ENCODE measurements at places on chromosomes 13 and 19.

- peaks cover 17% of the 10 kb centered on the region for H3K4me1 ChIP-seq
- no peak for DNase-seq
- H3K4me3 ChIP-seq = no peak overlapping the region
- H3K27ac ChIP-seq = no peak overlapping the region
- H3K36me3 ChIP-seq = peaks cover 2% of the 10 kb centered on the region
These were observed 9.9 kb downstream of the CCDC124 start for GRCh38 chr19:17942582-17943273.

- peak; percentile 51 for DNase-seq
- H3K4me1 ChIP-seq = no peaks in the 10 kb centered on the region
- no peaks in the 10 kb centered on the region for H3K36me3 ChIP-seq
- no peak overlapping the region for H3K4me3 ChIP-seq
- peaks cover 14% of the 10 kb centered on the region for H3K27me3 ChIP-seq
These were observed 244.4 kb upstream of the MAB21L1 start for GRCh38 chr13:35720690-35721554.

- H3K27ac ChIP-seq = no peak overlapping the region
- H3K4me1 ChIP-seq = no peaks in the 10 kb centered on the region
- no peaks in the 10 kb centered on the region for H3K36me3 ChIP-seq
- no peak overlapping the region for H3K4me3 ChIP-seq
- DNase-seq = no peak
These were observed 25.7 kb upstream of the WASF3 start for GRCh38 chr13:26531742-26532141.

- peaks cover 7% of the 10 kb centered on the region for H3K36me3 ChIP-seq
- H3K27ac ChIP-seq = peak overlapping the region; percentile 63
- no peak for DNase-seq
- H3K27me3 ChIP-seq = no peaks in the 10 kb centered on the region
- no peak overlapping the region for H3K4me3 ChIP-seq
- H3K4me1 ChIP-seq = peaks cover 10% of the 10 kb centered on the region
These were observed 144.1 kb downstream of the DPF1 start for GRCh38 chr19:38079926-38080380.

- DNase-seq = no peak
- no peak overlapping the region for H3K27ac ChIP-seq
These were observed 10.2 kb downstream of the TRAPPC5 start for GRCh38 chr19:7690779-7691258.

GRCh38 chr19:17835182-17836006 lies 12.4 kb downstream of the JAK3 start:
- no peaks in the 10 kb centered on the region for H3K27me3 ChIP-seq
- H3K4me3 ChIP-seq = no peak overlapping the region
- peaks cover 82% of the 10 kb centered on the region for H3K36me3 ChIP-seq

- no peak for DNase-seq
- H3K4me1 ChIP-seq = peaks cover 20% of the 10 kb centered on the region
- H3K27me3 ChIP-seq = peaks cover 59% of the 10 kb centered on the region
- no peak overlapping the region for H3K4me3 ChIP-seq
- no peak overlapping the region for H3K27ac ChIP-seq
These were observed 5.2 kb downstream of the SHISA2 start for GRCh38 chr13:26046639-26047038.

GRCh38 chr19:1980809-1981181 lies 34.7 kb downstream of the BTBD2 start:
- no peak overlapping the region for H3K4me3 ChIP-seq
- peaks cover 27% of the 10 kb centered on the region for H3K36me3 ChIP-seq
- no peak overlapping the region for H3K27ac ChIP-seq
- no peaks in the 10 kb centered on the region for H3K27me3 ChIP-seq
- no peak for DNase-seq

DNA sequence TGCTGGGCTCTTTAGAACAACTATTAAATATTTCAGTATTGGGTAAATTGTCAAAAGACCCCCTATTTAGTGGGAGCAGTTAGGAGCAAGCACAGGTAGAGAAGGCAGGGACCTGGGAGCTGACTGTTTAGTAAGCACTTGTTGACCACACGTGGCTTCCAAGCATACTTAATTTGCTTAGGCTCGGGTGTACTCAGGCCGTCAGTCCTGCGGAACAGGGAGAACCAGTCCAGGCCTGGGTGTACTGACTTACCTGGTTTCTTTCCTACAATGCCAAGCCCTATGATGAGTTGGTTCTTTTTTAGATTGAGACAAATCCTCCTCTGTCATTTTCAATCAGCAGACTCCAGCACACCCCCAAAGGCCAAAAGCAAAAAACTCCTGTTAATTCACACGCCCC lies 90.0 kb downstream of the WDFY2 start:
- DNase-seq = no peak
- H3K4me1 ChIP-seq = no peaks in the 10 kb centered on the region
- H3K27me3 ChIP-seq = no peaks in the 10 kb centered on the region
- H3K4me3 ChIP-seq = no peak overlapping the region

DNA sequence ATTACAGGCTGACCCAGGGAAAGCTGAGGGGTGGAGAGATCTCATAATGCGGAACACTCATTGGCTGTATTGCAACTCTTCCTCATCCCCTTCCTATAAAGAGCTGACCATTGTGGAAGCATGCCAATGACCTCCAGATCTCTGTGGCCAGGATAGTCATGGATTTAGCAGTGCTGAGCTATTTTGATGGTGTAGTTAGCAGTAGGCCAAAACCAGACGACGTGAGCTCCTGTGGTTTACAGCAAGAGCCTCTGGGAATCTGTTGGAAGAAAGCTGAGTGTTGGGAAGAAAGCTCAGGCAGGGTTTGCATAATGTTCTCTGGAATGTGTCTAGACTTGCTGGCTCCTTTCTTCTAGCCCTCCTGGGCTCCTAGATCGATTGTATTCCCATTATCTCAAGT lies 187.5 kb upstream of the GPC6 start:
- H3K27me3 ChIP-seq = no peaks in the 10 kb centered on the region
- no peaks in the 10 kb centered on the region for H3K4me1 ChIP-seq
- no peaks in the 10 kb centered on the region for H3K36me3 ChIP-seq
- no peak for DNase-seq
- no peak overlapping the region for H3K27ac ChIP-seq
- no peak overlapping the region for H3K4me3 ChIP-seq

DNA sequence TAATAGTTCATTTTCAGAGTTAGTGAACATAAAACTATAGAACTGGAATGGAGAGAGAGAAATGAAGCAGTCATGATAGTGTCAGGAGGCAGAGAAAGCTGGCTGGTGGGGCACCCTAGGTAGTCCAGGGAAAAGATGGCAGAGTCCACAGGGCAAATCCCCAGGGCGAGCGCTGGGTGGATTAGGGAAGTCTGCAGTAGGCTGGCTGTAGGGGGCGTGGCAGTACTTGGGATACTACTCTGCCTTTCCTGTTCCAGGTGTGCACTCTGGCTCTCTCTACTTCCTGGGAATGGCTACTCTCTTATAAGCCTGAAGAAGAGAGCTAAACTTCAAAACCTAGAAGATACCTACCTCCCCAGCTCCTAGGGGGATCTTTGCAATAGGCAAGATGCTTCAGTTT lies 232.9 kb upstream of the SLC10A2 start:
- no peak overlapping the region for H3K4me3 ChIP-seq
- H3K27me3 ChIP-seq = no peaks in the 10 kb centered on the region
- H3K4me1 ChIP-seq = no peaks in the 10 kb centered on the region
- no peaks in the 10 kb centered on the region for H3K36me3 ChIP-seq

GRCh38 chr13:68185444-68186141 lies 955.5 kb upstream of the PCDH9 start:
- H3K27ac ChIP-seq = no peak overlapping the region
- H3K4me3 ChIP-seq = no peak overlapping the region
- DNase-seq = no peak
- H3K4me1 ChIP-seq = no peaks in the 10 kb centered on the region
- H3K27me3 ChIP-seq = no peaks in the 10 kb centered on the region
- no peaks in the 10 kb centered on the region for H3K36me3 ChIP-seq

DNA sequence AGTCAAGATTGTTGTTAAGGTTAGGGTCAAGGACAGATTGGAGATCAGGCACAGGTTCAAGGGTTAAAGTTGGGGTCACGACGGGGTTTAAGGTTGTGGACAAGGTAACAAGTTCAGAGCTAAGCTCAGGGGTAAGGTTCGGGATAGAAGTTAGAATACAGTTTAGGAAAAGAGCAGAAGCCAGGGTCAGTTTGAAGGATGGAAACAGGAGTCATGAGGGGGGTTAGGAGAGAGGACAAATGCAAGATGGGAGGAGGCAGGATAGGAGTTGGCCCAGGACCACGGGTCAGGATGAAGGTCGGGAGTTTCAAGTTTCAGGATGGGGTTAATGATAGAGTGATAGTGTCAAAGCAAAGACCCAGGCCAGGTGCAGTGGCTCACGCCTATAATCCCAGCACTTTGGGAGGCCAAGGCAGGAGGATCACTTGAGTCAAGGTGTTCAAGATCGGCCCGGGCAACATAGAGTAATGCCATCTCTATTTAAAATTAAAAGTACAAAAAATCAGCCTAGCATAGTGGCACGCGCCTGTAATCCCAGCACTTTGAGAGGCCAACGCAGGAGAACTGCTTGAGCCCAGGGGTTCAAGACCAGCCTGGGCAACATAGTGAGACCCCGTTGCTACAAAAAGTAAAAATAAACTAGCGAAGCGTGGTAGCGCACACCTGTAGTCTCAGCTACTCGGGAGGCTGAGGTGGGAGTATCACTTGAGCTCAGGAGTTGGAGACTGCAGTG lies 7.7 kb downstream of the NPHS1 start:
- peaks cover 3% of the 10 kb centered on the region for H3K36me3 ChIP-seq
- no peak overlapping the region for H3K4me3 ChIP-seq
- peaks cover 77% of the 10 kb centered on the region for H3K27me3 ChIP-seq
- DNase-seq = no peak
- no peak overlapping the region for H3K27ac ChIP-seq

DNA sequence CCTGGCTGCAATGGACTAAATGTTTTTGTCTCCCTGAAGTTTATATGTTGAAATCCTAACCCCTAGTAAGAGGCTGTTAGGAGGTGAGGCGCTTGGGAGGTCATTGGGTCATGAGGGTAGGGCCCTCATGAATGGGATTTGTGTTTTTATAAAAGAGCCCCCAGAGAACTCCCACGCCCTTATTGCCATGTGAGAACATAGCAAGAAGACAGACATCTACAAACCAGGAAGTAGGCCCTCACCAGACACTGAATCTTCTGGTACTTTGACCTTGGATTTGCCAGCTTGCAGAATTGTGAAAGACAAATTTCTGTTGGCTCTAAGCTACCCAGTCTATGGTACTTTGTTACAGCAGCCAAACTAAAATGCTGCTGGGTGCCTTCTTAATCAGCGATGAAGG lies 96.1 kb upstream of the SPATA13 start:
- no peak overlapping the region for H3K27ac ChIP-seq
- H3K4me1 ChIP-seq = peaks cover 14% of the 10 kb centered on the region
- no peaks in the 10 kb centered on the region for H3K36me3 ChIP-seq
- no peak for DNase-seq
- peaks cover 12% of the 10 kb centered on the region for H3K27me3 ChIP-seq
- H3K4me3 ChIP-seq = no peak overlapping the region

- no peaks in the 10 kb centered on the region for H3K36me3 ChIP-seq
- H3K4me3 ChIP-seq = no peak overlapping the region
- no peaks in the 10 kb centered on the region for H3K27me3 ChIP-seq
- DNase-seq = peak; percentile 65
These were observed 3.2 kb downstream of the KLF16 start for GRCh38 chr19:1860042-1860775.

- H3K4me3 ChIP-seq = no peak overlapping the region
- no peaks in the 10 kb centered on the region for H3K4me1 ChIP-seq
- no peaks in the 10 kb centered on the region for H3K27me3 ChIP-seq
- H3K36me3 ChIP-seq = peaks cover 11% of the 10 kb centered on the region
- no peak for DNase-seq
These were observed 118.0 kb downstream of the KDM4B start for GRCh38 chr19:5086725-5087439.

DNA sequence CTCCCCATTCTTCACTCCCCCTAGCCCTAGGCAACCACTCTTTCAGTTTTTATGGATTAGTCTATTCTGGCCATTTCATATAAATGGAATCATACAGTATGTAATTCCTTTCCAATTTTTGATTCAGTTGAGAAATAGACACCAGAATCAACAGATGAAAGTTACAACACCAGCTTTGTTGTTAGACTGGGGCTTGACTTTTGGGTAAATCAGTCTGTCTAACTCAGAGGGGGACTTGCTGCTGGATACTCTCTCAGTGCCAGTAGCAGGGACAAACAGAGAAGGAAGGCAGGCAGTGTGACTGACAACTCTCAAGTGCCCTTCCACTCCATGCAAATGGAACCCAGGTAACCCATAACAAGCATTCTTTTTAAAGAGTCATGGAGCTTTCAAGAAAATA lies 40.7 kb downstream of the CDADC1 start:
- peak overlapping the region; percentile 42 for H3K27ac ChIP-seq
- no peak for DNase-seq
- H3K36me3 ChIP-seq = peaks cover 6% of the 10 kb centered on the region
- no peak overlapping the region for H3K4me3 ChIP-seq
- H3K4me1 ChIP-seq = peaks cover 11% of the 10 kb centered on the region

DNA sequence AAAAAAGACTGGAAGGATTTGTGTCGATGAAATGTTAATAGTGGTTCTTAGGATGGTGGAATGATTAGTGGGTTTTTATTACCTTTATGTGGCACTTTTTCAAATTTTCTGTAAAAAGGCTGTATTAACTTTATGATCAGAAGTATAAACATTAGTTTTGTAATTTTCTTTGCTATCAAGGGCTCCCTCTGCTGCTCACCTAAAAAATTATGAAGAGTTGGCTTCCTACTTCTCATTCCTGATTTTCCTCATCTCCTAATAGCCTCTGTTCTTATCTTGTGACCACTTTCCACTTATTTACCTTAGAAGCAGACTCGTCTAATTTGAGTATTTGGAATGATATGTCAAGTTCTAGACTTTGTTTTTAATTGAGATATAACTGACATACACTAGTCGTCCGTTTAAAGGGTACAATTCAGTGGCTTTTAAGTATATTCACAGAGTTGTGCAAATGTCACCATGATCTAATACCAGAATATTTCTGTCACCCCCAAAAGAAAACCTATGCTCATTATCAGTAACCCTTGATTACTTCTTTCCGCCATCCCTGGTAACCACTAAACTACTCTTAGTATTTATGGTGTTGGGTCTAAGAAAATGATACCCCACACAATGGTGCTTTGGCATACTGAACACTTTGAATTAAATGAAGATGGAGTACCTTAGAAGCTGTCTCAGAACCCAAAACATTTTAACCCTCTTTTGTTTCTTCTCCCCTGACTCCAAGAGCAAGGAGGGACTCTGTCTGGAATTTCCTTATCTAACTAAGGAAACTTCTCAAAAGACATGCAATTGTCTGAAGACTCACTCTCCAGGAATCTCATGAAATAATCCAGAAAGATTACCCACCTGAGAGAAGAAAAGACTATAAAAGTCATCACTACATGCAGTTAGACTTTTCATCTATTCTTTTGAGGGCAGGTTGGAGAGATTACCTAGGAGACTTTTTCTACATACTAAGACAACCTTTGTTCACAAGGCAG lies 311.3 kb downstream of the DLEU7 start:
- no peak overlapping the region for H3K4me3 ChIP-seq
- H3K27ac ChIP-seq = no peak overlapping the region
- peaks cover 30% of the 10 kb centered on the region for H3K4me1 ChIP-seq
- peaks cover 11% of the 10 kb centered on the region for H3K36me3 ChIP-seq

DNA sequence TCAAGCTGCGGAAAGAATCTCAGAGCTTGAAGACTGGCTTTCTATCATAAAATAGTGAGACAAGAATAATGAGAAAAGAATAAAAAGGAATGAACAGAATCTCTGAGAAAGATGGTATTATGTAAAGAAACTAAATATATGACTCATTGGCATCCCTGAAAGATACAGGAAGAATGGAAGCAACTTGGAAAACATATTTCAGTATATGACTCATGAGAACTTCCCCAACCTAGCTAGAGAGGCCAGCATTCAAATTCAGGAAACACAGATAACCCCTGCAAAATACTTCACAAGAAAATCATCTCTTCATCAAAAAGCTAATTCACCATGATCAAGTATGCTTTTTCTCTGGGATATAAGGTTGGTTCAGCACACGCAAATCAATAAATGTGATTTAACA lies 2318.0 kb downstream of the PCDH9 start:
- H3K27ac ChIP-seq = no peak overlapping the region
- H3K4me1 ChIP-seq = no peaks in the 10 kb centered on the region
- H3K4me3 ChIP-seq = no peak overlapping the region
- no peaks in the 10 kb centered on the region for H3K27me3 ChIP-seq

Measured in activated naive CD4-positive, alpha-beta T cell treated with anti-CD3 and anti-CD28 coated beads, Interleukin-2, amount 10 ng/mL, durations not matched to agents 7 days and 5 days (primary cell).